Fibroblast of the conjunctiva (primary cell): ENCODE measurements at places on chromosomes 12 and 14.

- no peak for DNase-seq
Measured at GRCh38 chr14:70655110-70655826, 13.6 kb downstream of the TTC9 start.

DNA sequence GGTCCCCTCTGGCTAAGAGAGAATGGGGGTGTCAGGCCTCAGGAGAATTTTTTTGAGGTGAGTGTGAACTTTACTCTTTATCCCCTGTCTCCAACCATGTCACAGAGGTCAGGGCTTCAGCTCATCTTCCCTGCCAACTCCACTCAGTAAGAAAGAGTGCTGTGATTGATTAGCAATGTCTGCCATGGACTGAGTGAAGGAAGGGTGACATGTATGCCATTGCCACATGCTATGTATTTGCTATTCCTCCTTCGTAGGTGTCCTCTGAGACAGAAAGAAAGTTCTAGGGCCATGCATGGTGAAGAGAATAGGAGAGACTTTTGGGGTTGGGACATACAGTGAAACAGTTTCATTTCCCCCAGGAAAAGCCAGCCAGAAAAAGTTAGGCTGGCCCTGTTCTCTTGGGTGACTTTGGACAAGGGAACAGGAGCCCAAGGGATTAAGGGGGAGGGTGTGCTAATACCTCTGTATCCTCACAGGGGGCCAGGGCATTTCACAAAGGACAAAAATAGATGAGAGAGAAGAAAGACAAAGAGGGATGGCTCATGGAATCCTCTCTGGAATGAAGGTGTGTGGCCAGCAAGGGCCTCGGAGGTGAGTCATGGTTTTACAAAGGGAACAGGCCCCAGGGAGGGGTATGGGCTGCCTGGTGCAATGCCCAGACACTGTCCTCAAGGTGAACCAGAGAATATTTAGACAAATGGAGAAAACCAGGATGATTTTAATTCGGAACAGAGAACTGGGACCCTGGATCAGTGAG, 13.9 kb upstream of the MYL2 start:
- DNase-seq, result no peak

- DNase-seq, result no peak
Measured at GRCh38 chr14:61510736-61511557, 184.4 kb upstream of the HIF1A start.

- DNase-seq, result no peak
Measured at GRCh38 chr12:3594966-3595365, 104.0 kb downstream of the PRMT8 start.

- DNase-seq, result no peak
Measured at GRCh38 chr12:79929065-79929464, 5.8 kb downstream of the PPP1R12A start.
